ENCODE measurements at places on chromosomes 16 and 17.

DNA sequence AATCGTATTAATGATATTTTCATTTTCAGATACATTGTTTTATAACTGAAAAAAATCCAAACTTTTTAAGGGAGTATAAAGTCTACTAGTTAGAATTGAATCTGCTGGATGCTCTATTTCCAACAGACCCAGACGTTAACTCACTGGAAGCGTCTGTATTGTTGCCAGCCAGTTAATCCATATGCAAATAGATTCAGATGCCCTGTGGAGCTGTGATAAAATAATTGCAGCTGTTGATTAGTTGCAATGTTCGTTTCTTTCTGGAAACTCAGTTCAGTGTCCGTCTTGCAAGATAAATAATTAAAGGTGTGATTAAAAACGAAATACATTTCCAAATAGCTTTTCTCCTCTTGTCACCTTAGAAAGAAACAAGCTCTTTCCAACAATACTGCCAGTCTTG lies 5.1 kb upstream of the GNA13 start:
- no peak for DNase-seq

DNA sequence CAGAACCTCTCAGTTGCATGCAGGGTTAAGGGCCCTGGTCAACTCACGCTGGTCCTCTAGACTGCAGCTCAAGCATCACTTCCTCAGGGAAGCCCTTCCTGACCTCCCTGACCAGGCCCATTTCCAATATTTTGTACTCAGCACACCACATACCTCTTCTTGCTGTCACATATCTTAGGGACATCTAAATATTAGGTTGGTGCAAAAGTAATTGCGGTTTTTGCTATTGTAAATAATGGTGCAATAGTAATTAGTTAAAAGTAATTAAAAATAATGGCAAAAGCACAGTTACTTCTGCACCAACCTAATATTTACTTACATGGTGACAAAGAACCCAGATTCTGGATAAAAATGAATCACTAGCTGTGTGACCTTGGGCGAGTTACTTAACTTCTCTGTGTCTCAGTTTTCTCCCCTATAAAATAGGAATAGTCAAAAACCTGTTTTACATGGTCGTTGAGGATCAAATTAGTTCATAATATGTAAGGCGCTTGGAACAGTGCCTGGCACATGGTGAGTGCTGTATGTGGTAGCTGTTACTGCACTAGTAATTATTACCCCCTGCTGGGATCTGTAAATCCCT lies 177.4 kb downstream of the PRKCB start:
- no peak for DNase-seq

- DNase-seq: no peak
Measured at GRCh38 chr16:54940279-54940604, 9.6 kb downstream of the IRX5 start.

GRCh38 chr16:57531635-57532265 lies 4.6 kb downstream of the CCDC102A start:
- DNase-seq: no peak

GRCh38 chr16:83903751-83904150 lies 4.8 kb downstream of the MLYCD start:
- DNase-seq: no peak

- DNase-seq: no peak
Measured at GRCh38 chr16:89737341-89738071, 16.2 kb downstream of the ZNF276 start.

GRCh38 chr17:54948380-54948779 lies 20.1 kb downstream of the COX11 start:
- DNase-seq: peak; percentile 7

GRCh38 chr17:37019117-37019740 lies 70.5 kb downstream of the AATF start:
- no peak for DNase-seq
